ENCODE measurements at places on chromosomes 11 and 22.

DNA sequence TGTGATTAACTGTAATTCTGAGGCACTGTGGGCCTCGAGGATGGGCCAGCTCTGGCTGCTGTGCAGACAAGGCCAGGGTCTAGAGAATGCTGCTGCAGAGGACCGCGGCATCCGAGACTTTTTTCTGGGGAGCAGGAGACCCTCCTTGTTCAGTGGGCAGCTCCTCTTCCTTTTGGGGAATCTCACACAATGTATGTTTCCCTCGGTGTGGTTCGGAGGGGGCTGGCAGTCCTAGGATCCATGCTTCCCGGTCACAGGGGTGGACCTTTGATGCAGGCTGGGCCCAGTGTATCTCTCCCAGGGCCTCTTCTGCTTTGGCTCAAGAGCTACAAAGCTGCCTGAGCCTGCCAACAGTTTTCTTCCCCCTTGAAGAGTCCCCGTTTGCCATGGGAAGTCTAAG lies 31.5 kb downstream of the MYEOV start:
- no peak for DNase-seq

DNA sequence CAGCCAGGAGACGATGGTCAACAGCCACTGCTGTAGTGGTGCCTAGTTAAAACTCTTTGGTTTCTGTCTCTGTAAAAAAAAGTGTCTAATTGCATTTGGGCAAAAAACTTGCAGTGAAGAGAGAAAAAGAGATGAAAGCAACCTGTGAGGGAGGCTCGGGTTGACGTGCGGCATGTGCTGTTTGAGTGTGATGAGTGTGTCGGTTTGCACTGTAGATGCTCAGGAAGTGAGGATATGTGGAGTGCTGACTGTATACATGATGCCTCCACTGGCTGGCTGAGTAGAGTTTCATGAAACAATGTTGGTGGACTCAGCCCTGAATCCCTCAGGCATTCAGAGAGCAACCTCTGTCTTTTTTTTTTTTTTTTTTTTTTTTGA lies 4.3 kb upstream of the DGCR6L start:
- no peak for DNase-seq

DNA sequence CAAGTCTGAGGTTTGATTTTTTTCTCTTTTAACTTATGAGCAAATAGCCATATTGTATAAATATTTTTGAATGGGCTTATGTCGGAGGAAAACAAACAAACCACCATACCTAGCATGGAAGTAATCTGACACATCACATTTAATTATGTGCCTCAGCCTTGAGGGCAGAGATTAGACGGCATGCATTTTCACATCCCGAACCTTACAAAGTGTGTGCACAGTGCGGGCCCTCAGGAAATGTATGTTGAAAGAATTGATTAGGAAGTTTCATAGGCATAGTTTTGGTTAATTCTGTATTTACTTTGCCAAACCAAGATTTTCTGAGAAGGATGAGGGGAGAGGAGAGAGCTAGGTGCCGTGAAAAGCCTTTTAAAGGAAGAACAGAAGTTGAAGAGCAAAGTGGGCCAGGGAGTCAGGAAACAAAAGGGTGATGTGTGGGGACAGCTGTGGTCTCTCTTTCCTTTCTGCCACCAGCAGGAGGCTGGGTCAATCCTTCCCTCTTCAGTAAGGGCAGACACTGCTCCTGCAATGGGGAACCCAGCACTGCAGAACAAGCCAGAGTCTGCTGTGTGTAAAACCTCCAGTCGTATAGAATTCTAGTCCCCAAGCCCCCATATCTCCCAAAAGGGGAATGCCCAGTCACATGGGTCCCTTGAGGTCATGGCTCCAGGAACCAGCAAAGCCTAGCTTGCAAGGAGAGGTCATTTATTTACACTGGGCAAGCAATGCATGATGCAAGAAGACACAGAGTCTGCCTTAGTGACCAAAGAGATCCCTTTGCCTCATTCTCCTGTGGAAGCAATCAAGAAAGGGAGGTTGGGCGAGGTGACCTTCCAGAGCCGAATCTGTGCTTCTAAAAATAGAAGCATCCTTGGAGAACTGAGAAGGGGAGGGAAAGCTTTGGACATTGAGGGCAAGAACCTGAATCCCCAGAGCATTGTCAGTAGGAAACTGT lies 71.1 kb upstream of the OLFML1 start:
- no peak for DNase-seq

- no peak for DNase-seq
Observed at GRCh38 chr11:96964661-96965060, 574.8 kb downstream of the JRKL start.

DNA sequence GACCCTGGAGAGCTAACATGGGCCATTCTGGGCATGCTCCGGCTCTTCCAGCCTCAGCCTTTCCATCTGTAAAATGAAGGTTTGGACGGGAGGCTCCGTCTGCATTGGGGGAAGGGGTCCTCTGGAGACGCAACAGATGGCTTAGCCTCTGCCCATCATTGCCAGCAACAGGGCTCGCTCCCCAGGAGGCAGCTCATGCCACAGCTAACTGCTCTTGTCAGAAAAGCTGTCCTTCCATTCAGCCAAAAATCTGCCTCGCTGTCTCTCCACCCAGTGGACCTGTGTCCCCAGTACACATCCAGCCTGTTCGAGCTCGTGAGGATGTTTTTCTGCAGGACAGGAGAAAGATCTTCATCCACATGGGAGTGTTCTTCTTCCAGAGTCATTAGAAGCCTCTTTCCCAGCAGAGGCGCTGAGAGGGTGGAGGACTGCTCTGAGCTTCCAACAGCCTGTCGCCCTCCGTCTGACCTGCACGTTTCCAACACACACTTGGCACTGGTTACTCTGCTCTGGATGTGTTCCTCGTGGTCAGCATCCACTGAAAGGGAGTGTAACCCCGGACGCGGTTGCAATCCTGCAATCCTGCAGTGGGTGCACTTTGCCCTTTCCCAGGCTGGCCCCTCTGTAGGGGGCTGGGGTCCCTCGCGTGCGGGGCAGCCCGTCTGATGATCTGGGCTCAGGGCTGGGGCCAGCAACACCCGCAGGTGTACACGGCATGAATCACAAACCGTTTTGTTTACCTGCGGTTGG lies 1340.9 kb downstream of the TBC1D22A start:
- DNase-seq = no peak

DNA sequence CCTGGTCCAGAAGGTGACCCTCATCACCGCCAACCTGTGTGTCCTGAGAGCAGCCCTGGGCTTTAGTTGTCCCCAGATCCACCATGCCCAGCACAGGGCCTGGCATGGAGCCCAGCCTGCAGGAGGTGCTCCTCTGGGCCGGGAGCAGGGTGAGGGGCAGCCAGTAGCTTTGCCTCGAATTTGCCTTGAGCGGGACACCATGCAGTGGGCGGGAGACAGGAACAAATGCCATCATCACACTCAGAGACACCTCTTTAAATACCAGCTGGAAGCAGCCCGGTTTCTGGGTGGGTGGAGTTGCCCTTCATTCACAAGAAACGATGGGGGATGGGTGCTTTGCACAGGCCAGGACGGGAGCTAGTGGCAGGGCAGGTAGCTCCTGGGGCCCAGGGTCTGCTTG lies 19.3 kb downstream of the FLRT1 start:
- no peak for DNase-seq

- DNase-seq = no peak
Observed at GRCh38 chr11:15526032-15526431, 411.3 kb downstream of the INSC start.

GRCh38 chr11:44005063-44005701 lies 42.6 kb upstream of the ACCSL start:
- no peak for DNase-seq
